ENCODE measurements at places on chromosomes 3 and 15. TPM values are rescaled to one million over a fixed set of nuclear protein-coding genes. Genes with fewer than 3 reads are reported as not detected.

The GMPS gene
- polyA plus RNA-seq: 143 TPM

The HRG gene
- not detected for polyA plus RNA-seq

The THUMPD3 gene
- 35.1 TPM for polyA plus RNA-seq

The HESX1 gene
- polyA plus RNA-seq: 2.6 TPM

The RASSF1 gene
- 42.2 TPM for polyA plus RNA-seq

The VEPH1 gene
- 0.19 TPM for polyA plus RNA-seq

DNA sequence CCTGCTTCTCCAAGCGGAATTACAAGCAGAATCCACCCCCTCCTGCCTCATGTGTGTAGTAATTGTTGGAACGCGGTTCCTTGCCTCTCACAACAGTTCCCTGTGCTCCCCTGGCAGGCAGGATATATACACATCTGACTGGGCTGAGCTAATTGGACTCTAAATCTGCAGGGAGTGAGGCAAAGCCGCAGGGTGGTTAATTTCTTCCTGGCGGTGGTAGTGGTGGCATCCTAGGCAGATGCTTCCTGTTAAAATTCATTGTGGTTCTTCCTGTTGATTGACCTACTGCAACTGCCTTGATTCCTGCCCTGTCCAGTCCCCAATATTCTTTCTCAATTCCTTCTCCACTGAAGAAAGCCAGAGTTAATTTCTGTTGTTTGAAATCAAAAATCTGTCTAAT is 202.9 kb upstream of the PROK2 start:
- no peak overlapping the region for H3K4me3 ChIP-seq
- H3K27ac ChIP-seq: no peak overlapping the region
- no peak for DNase-seq
- H3K27me3 ChIP-seq: no peaks in the 10 kb centered on the region
- H3K36me3 ChIP-seq: no peaks in the 10 kb centered on the region

GRCh38 chr3:176967522-176967921 is 229.8 kb downstream of the TBL1XR1 start:
- no peak overlapping the region for H3K27ac ChIP-seq
- H3K4me1 ChIP-seq: no peaks in the 10 kb centered on the region
- H3K36me3 ChIP-seq: no peaks in the 10 kb centered on the region

DNA sequence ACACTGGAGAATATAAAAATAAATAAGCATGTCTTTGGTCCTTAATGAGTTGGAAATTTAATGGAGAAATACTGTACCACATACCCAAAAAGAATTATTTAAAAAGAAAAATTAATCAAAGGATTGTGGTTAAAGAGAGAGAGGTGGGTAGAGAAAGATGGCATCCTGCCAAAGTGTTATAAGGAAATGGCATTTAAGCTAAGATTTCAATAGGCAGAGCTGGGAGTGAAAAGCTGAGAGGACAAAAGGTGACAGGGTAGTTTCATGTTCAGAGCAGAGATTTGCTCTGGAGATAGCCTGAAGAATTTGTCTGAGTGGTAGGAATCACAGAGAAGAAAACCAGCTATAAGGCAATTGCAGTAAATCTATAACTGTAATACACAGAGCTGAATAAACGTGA is 181.0 kb downstream of the SI start:
- no peaks in the 10 kb centered on the region for H3K27me3 ChIP-seq
- no peak overlapping the region for H3K4me3 ChIP-seq
- no peak for DNase-seq
- H3K4me1 ChIP-seq: no peaks in the 10 kb centered on the region
- no peaks in the 10 kb centered on the region for H3K36me3 ChIP-seq

DNA sequence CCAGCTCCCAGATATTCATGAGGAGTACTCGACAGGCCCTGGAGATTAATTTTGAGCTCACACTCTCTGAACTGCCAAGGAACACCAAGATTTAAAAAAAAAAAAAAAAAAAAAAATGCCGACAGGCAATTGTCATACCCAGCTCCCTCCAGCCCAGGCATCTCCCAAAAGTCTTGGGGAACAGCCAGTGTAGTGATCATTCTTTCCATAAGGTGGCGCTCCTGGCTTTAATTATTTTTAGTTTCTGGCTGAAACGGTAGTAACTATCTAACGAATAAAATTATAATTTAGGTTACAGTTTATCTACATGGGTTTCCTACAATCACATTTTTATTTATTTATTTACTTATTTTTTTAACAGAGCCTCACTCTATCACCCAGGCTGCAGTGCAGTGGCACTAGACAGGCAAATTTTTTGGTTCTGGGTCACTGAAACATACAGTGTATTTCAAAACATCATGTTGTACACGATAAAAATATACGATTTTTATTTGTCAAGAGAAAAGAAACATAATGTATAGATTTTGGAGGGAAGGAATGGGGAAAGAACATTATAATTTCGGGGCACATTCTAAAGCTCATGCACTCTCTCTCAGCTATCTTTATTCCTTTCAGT is 157.3 kb downstream of the ADAMTS9 start:
- no peak overlapping the region for H3K27ac ChIP-seq
- no peak for DNase-seq
- no peak overlapping the region for H3K4me3 ChIP-seq
- H3K4me1 ChIP-seq: no peaks in the 10 kb centered on the region

DNA sequence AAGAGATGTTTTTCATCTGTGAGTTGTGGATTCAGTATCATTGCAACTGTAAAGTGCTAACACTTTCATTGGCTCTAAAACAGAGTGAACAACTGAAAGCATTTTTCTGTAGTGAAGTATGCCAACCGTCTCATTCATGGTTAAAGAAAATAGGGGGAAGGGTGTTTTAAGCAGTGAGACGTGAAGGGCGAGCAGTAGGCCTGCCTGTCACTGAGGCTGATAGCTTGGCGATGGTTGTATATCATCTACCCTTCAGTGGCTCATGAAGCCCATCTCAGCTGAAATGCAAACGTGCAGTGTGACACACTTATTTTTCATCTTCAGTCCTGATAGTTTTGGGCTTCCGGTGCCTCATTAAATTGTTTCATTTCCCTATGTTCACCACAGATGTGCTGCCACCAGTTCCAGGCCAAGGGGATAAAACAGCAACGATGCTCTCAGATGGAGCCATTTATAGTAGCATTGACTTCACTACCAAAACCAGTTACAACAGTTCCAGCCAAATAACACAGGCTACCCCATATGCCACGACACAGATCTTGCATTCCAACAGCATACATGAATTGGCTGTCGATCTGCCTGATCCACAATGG is 562.0 kb downstream of the ROBO2 start:
- H3K4me3 ChIP-seq: no peak overlapping the region
- H3K36me3 ChIP-seq: no peaks in the 10 kb centered on the region
- no peak for DNase-seq
- H3K27me3 ChIP-seq: no peaks in the 10 kb centered on the region
- no peak overlapping the region for H3K27ac ChIP-seq
- no peaks in the 10 kb centered on the region for H3K4me1 ChIP-seq

DNA sequence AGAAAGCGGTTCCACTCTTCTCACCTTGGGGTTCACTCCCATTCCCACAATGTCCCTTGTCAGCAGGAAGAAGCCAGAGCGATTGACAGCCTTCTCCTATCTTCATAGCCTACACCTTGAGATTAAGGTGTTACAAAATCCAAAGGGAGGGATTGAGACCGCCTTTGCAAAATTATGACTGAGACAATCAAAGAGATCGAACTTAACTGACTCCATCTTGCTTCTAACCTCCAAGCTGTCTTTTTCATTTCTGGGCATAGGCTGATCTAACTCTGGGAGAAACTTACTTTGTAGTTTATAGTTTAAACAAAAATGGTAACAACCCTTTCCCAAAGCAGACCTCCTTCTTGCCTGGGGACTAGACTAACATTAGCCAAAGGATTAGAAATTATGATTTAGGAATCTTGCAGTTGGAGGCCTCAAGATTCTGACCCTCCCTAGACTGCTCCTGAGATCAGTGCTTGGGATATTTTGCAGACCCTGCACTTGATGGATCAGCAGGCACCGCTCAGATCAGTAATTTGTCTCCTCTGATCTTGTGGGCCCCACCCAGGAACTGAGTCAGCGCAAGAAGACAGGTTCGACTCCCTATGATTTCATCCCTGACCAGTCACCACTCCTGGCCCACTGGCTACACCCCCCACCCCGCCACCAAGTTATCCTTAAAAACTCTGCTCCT is 40.0 kb downstream of the PAQR5 start:
- H3K27me3 ChIP-seq: no peaks in the 10 kb centered on the region
- H3K4me1 ChIP-seq: no peaks in the 10 kb centered on the region
- H3K36me3 ChIP-seq: no peaks in the 10 kb centered on the region
- no peak overlapping the region for H3K4me3 ChIP-seq

- no peak overlapping the region for H3K27ac ChIP-seq
- no peak overlapping the region for H3K4me3 ChIP-seq
- DNase-seq: no peak
- H3K27me3 ChIP-seq: no peaks in the 10 kb centered on the region
Observed at GRCh38 chr15:88477126-88477525, 9.6 kb downstream of the MRPS11 start.

GRCh38 chr3:19202303-19202702 is 54.0 kb downstream of the KCNH8 start:
- no peaks in the 10 kb centered on the region for H3K27me3 ChIP-seq
- no peak overlapping the region for H3K27ac ChIP-seq
- DNase-seq: no peak
- H3K4me3 ChIP-seq: no peak overlapping the region
- no peaks in the 10 kb centered on the region for H3K36me3 ChIP-seq

DNA sequence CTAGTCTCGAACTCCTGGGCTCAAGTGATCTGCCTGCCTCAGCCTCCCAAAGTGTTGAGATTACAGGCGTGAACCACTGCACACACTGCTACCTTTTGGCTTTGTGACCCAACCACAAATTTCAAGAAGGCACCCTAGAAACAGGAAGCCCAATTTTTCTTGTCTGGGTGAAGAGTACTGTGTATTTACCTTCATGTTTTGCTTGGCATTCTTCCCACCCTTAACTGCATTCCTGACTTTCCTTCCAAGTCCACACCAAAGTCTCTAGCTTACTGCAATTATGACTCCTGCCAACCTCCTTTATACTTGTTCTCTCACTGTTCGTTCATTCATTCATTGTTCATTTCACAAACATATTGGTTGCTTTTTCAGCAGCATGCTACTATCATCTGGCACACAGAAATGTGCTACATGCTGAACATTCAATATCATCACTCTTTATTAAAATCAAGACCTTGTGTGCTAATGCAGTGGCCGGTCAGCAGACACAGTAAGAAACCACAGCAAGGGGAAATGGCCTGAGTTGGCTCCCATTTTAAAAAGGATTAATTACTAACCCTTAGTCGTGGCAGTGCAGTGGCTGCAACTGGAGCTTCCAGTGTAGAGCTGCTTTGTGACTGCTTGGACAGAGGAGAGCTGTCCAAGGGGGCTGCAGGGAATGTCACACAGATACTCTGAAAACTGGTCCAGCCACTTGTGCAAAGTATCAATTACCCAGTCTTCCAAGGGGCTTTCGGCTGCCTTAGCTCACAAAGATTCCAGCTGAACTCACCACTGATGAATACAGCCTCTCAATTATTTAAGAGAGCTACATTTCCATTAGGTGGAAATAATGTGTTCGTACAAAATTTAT is 94.0 kb downstream of the ETFA start:
- no peaks in the 10 kb centered on the region for H3K27me3 ChIP-seq
- peaks cover 16% of the 10 kb centered on the region for H3K36me3 ChIP-seq
- DNase-seq: no peak
- no peak overlapping the region for H3K27ac ChIP-seq
- no peak overlapping the region for H3K4me3 ChIP-seq

GRCh38 chr3:196280689-196281440 is 6.7 kb downstream of the PCYT1A start:
- no peaks in the 10 kb centered on the region for H3K36me3 ChIP-seq
- H3K4me1 ChIP-seq: peaks cover 29% of the 10 kb centered on the region
- peak overlapping the region; percentile 71 for H3K27ac ChIP-seq
- H3K27me3 ChIP-seq: no peaks in the 10 kb centered on the region

DNA sequence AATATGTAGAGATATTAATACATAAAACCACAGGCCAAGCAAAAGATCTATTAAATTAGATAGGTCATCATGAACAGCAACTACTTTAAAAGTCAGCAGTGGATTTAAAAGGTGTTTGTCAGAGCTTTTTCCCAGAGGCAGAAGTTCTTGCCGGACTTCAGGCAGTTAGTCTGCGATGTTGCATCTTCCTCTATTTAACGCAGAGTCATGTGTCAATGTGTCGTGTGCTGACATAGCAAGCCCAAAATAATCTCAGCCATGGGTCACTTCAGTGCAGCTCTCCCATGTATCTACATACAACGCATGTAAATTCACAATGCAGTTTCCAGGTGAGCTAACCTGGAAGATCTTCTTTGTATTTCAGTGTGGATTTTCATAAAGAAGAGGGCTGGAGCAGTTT is 8.0 kb upstream of the TMEM212 start:
- DNase-seq: no peak
- H3K4me1 ChIP-seq: 0 out of 2 replicates have a peak, but pooled peaks cover 3% of the 10 kb centered on the region

- H3K4me1 ChIP-seq: no peaks in the 10 kb centered on the region
- no peaks in the 10 kb centered on the region for H3K36me3 ChIP-seq
- H3K27me3 ChIP-seq: no peaks in the 10 kb centered on the region
- no peak overlapping the region for H3K4me3 ChIP-seq
- DNase-seq: no peak
Observed at GRCh38 chr3:157754451-157754850, 251.2 kb upstream of the VEPH1 start.

- H3K4me3 ChIP-seq: no peak overlapping the region
- no peak overlapping the region for H3K27ac ChIP-seq
- DNase-seq: no peak
- no peaks in the 10 kb centered on the region for H3K27me3 ChIP-seq
Observed at GRCh38 chr15:62495670-62496614, 330.9 kb upstream of the C2CD4B start.

DNA sequence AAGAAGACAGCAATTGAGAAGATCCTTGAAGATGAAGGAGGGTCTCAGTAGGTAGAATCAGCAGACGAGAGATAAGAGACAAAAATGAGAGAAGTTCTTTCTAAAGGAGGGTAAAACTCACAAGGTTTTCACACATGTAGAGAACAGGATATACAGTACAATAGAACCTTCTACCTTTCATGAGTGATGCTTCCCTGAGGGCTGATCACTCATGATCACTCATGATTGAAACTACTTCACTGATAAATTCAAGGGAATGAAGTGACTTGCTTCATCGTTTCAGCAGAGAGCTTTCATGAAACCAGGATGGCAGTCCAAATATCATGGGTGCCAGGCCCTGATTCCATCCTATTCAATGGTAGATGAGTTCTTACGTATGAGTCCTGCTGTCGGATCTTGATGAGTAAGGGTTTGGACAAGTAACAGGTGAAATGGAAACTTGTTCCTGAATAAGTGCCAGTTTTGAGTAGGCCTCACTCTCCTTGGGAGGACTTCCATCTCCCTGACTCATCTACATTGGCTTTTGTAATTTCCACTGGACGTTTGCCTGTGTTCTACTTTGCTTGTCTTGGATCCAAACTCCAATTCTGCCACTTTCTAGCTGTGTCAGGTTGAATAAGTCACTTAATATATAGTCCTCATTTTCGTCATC is 9.6 kb upstream of the CLDN16 start:
- no peaks in the 10 kb centered on the region for H3K36me3 ChIP-seq
- H3K4me3 ChIP-seq: no peak overlapping the region

- H3K27ac ChIP-seq: no peak overlapping the region
- H3K4me3 ChIP-seq: no peak overlapping the region
- H3K4me1 ChIP-seq: no peaks in the 10 kb centered on the region
- no peaks in the 10 kb centered on the region for H3K27me3 ChIP-seq
- no peak for DNase-seq
Observed at GRCh38 chr15:71566226-71566625, 244.1 kb upstream of the NR2E3 start.
